ENCODE measurements at places on chromosomes 2 and 18.

DNA sequence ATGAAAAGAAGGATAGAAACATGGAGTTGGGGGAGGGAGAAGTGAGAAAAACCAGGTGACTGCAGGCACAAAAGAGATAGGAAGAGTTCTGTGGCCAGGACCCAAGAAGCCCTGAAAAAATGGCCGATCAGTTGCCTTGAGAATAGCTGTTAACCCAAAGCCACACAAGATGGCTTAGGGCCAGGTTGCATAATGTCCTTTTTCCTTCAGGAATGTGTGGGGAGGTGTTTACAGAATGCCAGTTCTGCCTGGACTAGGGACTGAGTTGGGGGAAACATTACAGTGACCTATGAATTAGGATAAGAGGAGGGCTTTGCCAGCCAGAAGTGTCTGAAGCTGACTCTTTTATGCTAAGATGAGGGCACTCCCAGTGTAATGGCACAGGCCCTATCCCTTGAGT lies 17.1 kb downstream of the FAM110C start:
- DNase-seq: no peak

DNA sequence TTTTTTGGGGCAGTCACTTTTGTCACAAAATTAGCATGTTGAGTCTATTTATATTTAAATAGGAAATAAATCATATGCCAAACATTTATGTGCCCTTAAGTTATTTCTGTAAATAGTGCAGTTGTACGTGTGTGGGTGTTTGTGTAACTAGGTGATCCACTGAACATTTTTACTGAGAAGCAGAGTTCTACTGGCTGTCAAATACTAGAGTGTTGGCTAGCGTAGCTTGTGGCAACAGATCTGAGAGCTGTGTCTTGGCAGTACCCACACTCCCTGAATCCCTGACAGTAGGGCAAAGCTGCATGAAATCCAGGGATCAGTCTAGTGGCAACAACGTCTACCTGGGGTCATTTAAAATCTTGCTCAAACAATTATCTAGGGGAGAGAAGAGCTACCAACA lies 273.1 kb upstream of the SLC8A1 start:
- DNase-seq: no peak

- DNase-seq: no peak
These were observed 484.7 kb upstream of the NRXN1 start for GRCh38 chr2:51516667-51517066.

GRCh38 chr2:224202281-224202865 lies 163.3 kb upstream of the SERPINE2 start:
- DNase-seq: no peak

DNA sequence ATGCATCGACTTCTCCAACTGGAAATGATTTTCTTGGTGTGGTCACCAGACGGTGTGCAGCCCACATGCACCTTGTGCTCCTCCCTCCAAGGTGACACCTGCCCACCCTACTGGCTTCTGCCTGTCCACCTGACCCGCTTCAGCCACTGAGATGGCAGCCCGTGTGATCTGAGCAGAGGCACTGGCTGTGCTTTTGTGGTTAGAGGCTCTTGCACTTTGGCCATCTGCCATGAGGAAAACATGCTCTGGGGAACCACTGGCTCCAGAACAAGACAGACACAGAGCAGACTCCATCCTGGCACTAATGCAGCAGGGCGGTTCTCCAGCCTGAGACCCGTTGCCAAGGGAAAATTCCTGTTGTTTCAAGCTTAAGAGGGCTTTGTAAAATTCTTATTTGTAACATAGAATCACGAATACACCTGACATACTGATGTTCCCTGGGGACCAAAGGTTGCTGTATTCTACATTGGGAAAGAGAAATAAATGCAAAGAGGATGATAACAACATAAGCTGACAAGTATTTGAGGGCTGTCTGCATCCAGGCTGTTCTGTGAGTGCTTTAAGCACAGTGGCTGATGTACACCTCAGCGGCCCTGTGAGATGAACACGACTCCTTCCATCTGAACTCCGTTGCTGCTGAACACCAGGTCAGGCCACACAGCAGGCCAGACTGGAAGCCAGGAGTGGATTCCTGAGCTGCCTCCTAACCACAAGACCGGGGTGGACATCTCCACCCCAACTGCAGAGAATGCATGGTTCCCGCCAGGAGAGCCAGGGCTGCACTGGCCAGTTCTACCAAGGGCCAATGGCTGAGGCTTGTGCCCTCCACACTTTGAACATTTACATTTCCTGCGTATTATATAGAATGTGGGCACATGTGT lies 820.4 kb downstream of the GALR1 start:
- no peak for DNase-seq

DNA sequence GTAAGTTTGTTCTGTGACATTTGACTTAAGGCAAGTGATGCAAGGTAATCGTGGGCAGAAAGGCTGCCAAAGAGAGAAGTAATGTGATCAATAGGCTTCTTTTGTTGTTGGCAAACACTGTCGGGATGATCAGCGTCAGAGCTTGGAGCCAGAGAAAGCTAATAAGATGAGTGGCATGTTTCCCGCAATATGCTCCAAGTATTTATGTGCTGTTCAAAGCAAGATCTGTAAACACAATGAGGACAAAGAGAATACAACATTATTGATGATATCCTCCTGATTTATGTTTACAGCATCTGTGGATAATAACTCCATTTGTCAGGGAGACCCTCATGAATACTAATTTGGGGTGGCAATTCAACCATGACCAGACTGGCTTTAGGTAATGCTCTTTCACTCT lies 603.3 kb downstream of the TDRD15 start:
- no peak for DNase-seq

DNA sequence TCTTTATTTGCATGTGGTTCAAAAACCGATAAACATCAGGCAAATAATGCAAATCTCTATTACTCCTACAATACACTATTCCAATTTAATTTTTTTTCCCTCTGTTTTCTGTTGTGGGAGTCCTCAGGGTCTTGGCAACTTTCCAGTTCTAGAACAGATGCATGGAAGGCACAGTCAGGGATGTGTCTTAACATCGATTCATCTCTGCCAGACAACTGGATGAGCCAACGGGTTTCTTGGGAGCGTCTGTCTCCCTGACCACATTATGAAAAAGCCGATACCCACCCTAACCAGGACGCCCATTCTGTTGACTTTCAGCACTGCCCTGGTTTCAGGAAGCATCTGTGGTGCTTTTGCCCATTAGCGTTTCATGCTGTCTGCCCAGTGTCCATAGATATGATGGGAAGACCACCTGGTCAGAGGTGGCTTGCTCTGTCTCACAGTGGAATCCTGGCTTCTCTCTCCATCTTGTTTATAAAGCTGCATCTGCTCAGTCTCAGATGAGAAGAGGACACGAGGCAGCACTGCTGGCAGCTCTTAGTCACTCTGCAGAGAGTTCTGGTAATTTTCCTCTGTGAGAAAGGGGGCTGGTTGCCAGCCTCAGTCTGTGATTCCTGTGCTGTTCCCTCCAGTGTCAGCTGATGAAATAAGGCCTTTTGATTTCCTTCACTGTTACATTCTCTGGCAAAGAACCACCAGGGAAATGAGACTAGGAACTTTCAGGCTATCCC lies 57.9 kb upstream of the KCNE4 start:
- DNase-seq: no peak

DNA sequence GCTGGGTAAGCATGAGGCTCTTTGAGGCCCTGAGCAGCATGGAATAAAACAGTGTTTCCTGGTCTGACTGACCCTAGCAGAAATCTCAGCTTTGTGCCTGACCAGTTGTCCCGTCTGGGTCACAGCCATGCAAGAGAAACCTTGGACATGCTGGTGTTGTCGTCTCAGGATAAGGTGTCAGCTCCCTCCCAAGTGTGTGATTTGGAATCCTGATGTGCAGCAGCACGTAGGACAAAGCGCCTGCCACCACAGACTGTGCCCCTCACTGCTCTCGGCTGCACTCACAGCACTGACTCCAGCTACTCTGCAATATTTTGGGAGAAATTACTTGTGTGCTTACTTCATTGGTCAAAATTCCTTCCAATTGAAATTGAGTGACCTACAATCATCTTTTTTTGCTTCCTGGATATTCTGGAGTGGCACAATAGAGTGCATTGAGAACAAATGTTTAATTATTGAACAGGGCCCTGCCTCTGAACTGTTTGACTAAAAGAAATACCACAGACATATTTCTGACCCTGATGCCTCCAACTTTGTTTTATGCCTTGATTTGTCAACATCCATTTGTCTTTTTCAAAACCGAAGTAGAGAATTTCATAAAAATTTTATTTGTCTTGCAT lies 352.4 kb downstream of the SOCS6 start:
- DNase-seq: no peak

- no peak for DNase-seq
These were observed 808 bp upstream of the SERPINB11 start for GRCh38 chr18:63701952-63702351.

Measured in activated T-cell treated with anti-CD3 and anti-CD28 coated beads, Interleukin-2, amount 50 U/mL, for 48 hours (primary cell).